ENCODE measurements at places on chromosomes 1 and 21. TPM values are rescaled to one million over a fixed set of nuclear protein-coding genes. Genes with fewer than 3 reads are reported as not detected.

The KRTAP12-3 gene
- not detected for total RNA-seq

The NBPF6 gene
- not detected for total RNA-seq

The MNDA gene
- total RNA-seq, result not detected

The RNF186 gene
- not detected for total RNA-seq

The SPRR2E gene
- not detected for total RNA-seq

Data from endothelial cell of coronary artery (primary cell).